Activated naive CD8-positive, alpha-beta T cell treated with anti-CD3 and anti-CD28 coated beads for 36 hours (primary cell): ENCODE measurements at places on chromosomes 7 and 10. TPM values are rescaled to one million over a fixed set of nuclear protein-coding genes. Genes with fewer than 3 reads are reported as not detected.

The HOXA13 gene
- not detected for total RNA-seq

- H3K4me1 ChIP-seq, result no peaks in the 10 kb centered on the region
- no peak overlapping the region for H3K27ac ChIP-seq
- no peaks in the 10 kb centered on the region for H3K36me3 ChIP-seq
- peaks cover 50% of the 10 kb centered on the region for H3K27me3 ChIP-seq
- H3K4me3 ChIP-seq, result no peak overlapping the region
Observed at GRCh38 chr10:93875032-93875358, 18.8 kb upstream of the SLC35G1 start.

GRCh38 chr10:8035006-8035640, 19.4 kb upstream of the GATA3 start:
- peak overlapping the region; percentile 20 for H3K4me3 ChIP-seq
- peaks cover 1% of the 10 kb centered on the region for H3K36me3 ChIP-seq
- peaks cover 94% of the 10 kb centered on the region for H3K27me3 ChIP-seq
- DNase-seq, result no peak
- H3K27ac ChIP-seq, result peak overlapping the region; percentile 26

DNA sequence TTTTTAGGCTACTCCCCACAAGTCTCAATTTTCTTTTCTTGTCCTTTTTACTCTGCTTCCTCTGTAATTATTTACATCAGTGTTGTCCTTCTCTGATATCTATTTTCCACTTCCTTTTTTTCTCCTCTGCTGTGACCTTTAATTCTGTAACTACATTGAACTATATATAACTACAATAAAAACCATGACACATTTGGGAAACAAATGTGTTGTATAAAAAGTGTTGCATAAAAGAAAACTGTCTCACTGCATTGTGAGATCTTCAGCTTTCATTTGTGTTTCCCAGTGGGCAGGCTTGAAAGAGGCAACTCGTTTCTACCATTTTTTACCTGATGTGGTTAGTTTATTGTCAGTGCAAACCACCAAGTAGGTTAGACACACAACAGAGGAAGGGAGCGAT, 483.9 kb upstream of the NRP1 start:
- peaks cover 5% of the 10 kb centered on the region for H3K27me3 ChIP-seq
- H3K36me3 ChIP-seq, result no peaks in the 10 kb centered on the region
- H3K27ac ChIP-seq, result no peak overlapping the region
- H3K4me3 ChIP-seq, result no peak overlapping the region
- peaks cover 10% of the 10 kb centered on the region for H3K4me1 ChIP-seq
- DNase-seq, result no peak
